ENCODE measurements at places on chromosomes 2 and 18.

- DNase-seq: no peak
Observed at GRCh38 chr2:47720036-47720435, 62.9 kb upstream of the MSH6 start.

DNA sequence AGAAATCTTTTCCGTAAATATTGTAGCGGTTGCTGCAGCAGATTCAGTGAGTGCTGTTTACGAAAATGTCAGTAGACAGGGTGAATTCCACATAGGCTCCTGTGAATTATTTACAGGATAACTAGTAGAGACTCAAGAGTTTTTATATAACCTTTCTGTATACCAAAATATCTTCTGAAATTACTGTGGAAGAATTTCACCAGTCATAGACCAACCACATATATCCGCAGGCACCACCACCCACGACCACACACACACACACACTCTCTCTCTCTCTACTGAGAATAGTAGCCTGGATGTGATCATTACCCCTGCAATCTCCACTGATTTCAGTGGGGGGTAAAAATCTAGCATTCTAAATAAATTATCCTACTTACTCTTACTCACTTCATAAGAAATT is 341.8 kb downstream of the RBM43 start:
- DNase-seq: no peak

GRCh38 chr2:37561615-37562569 is 109.5 kb downstream of the CDC42EP3 start:
- no peak for DNase-seq

GRCh38 chr2:65554765-65555591 is 122.6 kb upstream of the SPRED2 start:
- DNase-seq: no peak

DNA sequence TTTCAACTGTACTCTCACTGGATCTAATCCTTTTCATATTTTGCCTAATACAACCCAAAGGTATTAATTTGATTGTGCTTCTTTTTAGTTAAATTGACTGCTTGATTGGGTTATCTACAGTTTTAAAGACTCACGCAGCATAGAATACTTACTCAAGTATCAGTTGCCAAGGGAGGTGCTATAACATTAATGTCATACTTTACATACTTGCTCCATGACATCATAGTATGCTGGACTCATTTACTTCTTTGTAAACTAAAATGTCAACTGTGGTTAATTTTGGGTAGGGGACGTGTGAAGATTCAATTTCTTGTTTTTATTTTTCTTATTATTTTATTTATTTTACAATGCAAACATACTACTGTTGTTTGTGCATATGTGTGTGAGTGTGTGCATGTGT is 716.2 kb upstream of the VRK2 start:
- no peak for DNase-seq

Data from heart left ventricle (tissue), 16 donors.